ENCODE measurements at places on chromosomes 6 and 20. TPM values are rescaled to one million over a fixed set of nuclear protein-coding genes. Genes with fewer than 3 reads are reported as not detected.
A peak's percentile ranks its signal among the peaks of the same experiment; 100 is the strongest.

Gene CD24
- total RNA-seq: 336 TPM

Gene WFDC9
- not detected for total RNA-seq

Gene BCLAF1
- total RNA-seq: 83.0 TPM

Gene UST
- total RNA-seq: 6.6 TPM

Gene PDYN
- total RNA-seq: not detected

Gene CST2
- total RNA-seq: not detected

Gene MICB
- 1.3 TPM for total RNA-seq

Gene GSTA3
- total RNA-seq: 20.2 TPM

DNA sequence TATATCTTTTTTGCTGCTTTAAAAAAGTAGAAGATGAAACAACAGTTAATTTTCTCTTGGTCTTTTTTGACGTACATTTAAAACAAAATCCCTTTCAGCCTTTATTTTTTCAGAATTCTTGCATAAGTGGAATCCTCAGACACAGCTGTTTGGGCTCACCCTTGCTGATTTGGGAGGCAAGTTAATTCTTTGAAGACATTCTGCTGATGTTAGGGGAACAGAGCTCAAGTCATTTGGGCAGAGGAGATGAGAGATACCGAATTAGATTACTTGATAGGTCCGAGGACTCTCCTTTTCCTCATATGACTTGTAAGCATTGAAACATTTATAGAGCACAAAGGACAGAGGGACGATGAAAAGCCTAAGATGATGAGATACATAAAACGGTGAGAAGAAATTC lies 567.9 kb upstream of the CITED2 start:
- H3K27me3 ChIP-seq: no peaks in the 10 kb centered on the region
- no peaks in the 10 kb centered on the region for H3K4me1 ChIP-seq
- no peak overlapping the region for H3K27ac ChIP-seq
- H3K4me3 ChIP-seq: no peak overlapping the region
- DNase-seq: no peak
- no peaks in the 10 kb centered on the region for H3K36me3 ChIP-seq

- H3K36me3 ChIP-seq: no peaks in the 10 kb centered on the region
- no peak for DNase-seq
- no peak overlapping the region for H3K4me3 ChIP-seq
These were observed 98.9 kb downstream of the TBC1D7 start for GRCh38 chr6:13229205-13230085.

DNA sequence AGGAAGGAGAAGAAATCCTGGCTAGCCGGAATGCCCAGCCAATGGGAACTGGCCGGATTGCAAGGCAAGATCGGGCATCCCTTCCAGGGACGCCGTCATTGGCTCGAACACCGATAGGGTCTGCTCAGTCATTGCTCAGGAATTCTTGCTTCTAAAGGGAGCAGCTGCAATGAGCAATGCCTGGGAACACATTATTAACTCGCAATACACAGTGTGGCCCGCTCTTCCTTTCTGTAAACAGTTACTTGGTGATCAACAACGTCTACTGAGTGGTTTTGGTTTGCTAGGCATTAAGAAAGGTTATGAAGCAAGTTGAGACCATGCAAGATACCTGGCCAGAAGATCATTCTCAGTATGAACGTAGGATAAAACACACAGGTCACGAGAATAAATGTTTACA lies 165.4 kb upstream of the CITED2 start:
- DNase-seq: no peak
- H3K4me1 ChIP-seq: peaks cover 2% of the 10 kb centered on the region
- no peaks in the 10 kb centered on the region for H3K27me3 ChIP-seq
- no peak overlapping the region for H3K27ac ChIP-seq

- H3K27me3 ChIP-seq: no peaks in the 10 kb centered on the region
- no peaks in the 10 kb centered on the region for H3K4me1 ChIP-seq
- no peak overlapping the region for H3K4me3 ChIP-seq
These were observed 373.5 kb downstream of the TBC1D32 start for GRCh38 chr6:120960761-120961160.

- peaks cover 30% of the 10 kb centered on the region for H3K4me1 ChIP-seq
- peak; percentile 39 for DNase-seq
- H3K36me3 ChIP-seq: peaks cover 13% of the 10 kb centered on the region
- no peaks in the 10 kb centered on the region for H3K27me3 ChIP-seq
These were observed 18.7 kb downstream of the LEMD2 start for GRCh38 chr6:33770124-33770832.

DNA sequence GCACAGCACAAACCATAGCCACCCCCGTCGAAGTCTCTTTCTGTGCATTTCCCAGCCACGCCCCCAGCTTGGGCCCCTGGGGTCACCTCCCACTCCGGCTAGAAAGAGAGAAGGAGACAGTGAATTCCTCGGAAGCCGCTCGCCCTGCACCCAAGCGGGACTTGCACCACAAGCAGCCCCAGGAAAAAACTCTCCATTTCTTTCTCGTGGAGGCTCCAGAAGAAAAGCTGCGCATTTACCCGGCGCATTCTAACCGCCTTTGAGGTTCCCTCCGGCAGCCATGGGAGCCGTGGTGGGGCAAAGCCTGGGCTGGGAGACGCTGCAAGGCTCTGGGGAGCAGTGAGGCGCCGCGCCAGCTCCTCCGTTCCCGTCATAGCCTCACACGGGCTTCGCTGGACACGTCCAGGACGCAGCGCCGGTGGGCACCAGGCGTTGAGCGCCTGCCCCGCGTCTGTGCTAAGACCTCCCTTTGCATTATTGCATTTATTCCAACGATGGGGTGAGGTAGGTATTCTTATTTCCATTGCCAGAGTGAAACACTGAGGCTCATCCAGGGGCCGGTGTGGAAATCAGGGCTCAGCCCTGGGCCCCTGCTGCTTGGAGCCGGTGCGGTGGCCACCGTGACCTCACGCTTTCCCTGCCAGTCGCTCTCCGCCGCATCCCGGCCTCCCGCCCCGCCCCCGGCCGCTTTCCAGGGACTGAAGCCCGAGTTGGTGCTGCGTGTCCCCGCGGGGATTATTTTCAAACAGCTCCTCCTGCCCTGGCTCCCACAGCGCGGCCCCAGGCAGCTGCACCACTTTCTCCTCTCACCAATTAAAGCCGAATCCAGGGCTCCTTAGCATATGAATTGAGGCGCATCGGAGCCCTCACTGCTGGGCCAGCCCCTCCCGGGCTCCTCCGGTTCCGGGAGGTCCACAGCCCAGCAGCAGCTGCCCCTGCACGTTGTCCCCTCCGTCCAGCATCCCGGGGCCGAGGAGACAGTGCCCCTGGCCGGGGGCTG lies 148.3 kb upstream of the AFDN start:
- peak; percentile 25 for DNase-seq
- H3K27me3 ChIP-seq: no peaks in the 10 kb centered on the region
- H3K27ac ChIP-seq: no peak overlapping the region
- H3K4me3 ChIP-seq: peak overlapping the region; percentile 25
- no peaks in the 10 kb centered on the region for H3K4me1 ChIP-seq
- H3K36me3 ChIP-seq: no peaks in the 10 kb centered on the region

- H3K36me3 ChIP-seq: no peaks in the 10 kb centered on the region
- H3K4me1 ChIP-seq: peaks cover 8% of the 10 kb centered on the region
- DNase-seq: no peak
- H3K27ac ChIP-seq: no peak overlapping the region
These were observed 7.6 kb downstream of the GSS start for GRCh38 chr20:34948030-34948429.

DNA sequence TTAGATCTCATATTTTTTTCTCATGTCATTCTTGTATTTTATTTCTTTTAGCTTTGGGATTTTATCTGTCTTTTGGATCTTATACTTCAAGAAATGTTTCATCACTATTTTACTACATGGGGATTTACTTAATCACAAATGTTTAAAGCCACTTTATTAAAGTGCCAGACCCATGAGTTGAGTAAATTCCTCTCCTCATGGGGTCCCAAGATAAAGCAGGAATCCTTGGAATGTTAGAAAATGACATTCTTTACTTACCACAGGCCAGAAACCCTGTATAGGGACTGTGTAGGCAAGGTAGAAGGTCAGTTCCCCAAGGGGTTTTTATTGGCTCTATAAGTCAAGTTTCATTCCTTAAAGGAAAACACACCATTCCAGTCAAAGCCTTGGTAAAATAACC lies 28.4 kb upstream of the OR2J2 start:
- no peak for DNase-seq
- H3K4me1 ChIP-seq: no peaks in the 10 kb centered on the region
- no peaks in the 10 kb centered on the region for H3K27me3 ChIP-seq
- no peak overlapping the region for H3K27ac ChIP-seq
- H3K36me3 ChIP-seq: no peaks in the 10 kb centered on the region
- H3K4me3 ChIP-seq: no peak overlapping the region

DNA sequence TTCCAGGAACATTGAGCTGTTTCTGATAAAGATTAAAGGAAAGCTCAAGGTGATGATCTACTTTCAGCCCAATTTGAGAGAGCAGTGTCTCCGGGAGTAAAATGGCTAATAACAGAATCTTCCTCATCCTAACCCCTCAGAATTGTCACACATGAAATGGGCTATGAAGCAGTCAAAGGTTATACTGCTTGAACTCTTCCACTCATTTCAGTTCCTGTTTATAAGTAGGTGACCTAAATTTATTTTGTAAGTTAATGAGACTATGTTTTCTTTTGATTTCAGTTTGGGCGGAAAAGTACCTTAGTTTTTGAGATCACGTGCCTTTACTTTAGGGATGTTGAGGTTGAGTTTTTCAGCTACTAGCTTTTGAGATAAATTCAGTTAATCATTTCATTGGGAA lies 47.2 kb downstream of the QKI start:
- H3K4me1 ChIP-seq: no peaks in the 10 kb centered on the region
- no peak overlapping the region for H3K27ac ChIP-seq
- H3K36me3 ChIP-seq: no peaks in the 10 kb centered on the region
- H3K27me3 ChIP-seq: no peaks in the 10 kb centered on the region
- H3K4me3 ChIP-seq: no peak overlapping the region
- no peak for DNase-seq

- no peak for DNase-seq
- no peaks in the 10 kb centered on the region for H3K4me1 ChIP-seq
- no peaks in the 10 kb centered on the region for H3K36me3 ChIP-seq
- H3K27ac ChIP-seq: no peak overlapping the region
- H3K4me3 ChIP-seq: no peak overlapping the region
- no peaks in the 10 kb centered on the region for H3K27me3 ChIP-seq
These were observed 48.4 kb upstream of the EZR start for GRCh38 chr6:158867381-158868121.

DNA sequence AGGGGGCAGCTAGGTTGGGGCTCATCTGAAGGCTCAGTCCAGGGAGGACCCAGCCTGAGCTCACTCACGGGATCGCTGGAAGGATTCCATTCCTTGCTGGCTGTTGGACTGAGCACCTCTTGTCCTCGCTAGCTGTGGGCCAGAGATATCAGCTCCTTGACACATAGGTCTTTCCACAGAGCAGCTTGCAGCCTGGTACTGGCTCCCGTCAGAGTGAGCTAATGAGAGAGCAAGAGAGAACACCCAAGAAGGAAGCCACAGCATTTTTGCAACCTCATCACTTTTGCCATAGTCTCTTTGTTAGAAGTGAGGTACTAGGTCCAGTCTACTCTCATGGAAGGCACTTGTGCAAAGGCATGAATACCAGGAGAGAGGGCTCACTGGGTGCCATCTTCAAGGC lies 179.9 kb downstream of the CDC5L start:
- DNase-seq: no peak
- no peak overlapping the region for H3K4me3 ChIP-seq
- H3K27ac ChIP-seq: no peak overlapping the region
- H3K4me1 ChIP-seq: no peaks in the 10 kb centered on the region

DNA sequence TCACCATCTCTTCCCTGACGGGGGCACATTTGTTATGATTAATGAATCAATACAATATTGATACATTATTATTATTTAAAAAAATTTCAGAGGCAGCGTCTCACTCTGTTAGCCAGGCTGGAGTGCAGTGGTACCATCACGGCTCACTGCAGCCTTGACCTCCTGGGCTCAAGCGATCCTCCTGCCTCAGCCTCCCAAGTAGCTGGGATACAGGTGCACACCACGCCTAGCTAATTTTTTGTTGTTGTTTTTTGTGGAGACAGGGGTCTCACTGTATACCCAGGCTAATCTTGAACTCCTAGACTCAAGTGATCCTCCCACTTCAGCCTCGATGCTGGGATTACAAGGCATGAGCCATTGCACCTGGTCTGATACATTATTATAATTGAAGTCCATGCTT lies 4.9 kb upstream of the SRC start:
- no peak overlapping the region for H3K27ac ChIP-seq
- no peak overlapping the region for H3K4me3 ChIP-seq
- no peak for DNase-seq
- H3K4me1 ChIP-seq: peaks cover 7% of the 10 kb centered on the region
- H3K27me3 ChIP-seq: no peaks in the 10 kb centered on the region

GRCh38 chr6:27297484-27297856 lies 14.6 kb downstream of the POM121L2 start:
- H3K4me3 ChIP-seq: no peak overlapping the region
- H3K27ac ChIP-seq: no peak overlapping the region
- no peak for DNase-seq
- H3K4me1 ChIP-seq: no peaks in the 10 kb centered on the region
- H3K36me3 ChIP-seq: no peaks in the 10 kb centered on the region

DNA sequence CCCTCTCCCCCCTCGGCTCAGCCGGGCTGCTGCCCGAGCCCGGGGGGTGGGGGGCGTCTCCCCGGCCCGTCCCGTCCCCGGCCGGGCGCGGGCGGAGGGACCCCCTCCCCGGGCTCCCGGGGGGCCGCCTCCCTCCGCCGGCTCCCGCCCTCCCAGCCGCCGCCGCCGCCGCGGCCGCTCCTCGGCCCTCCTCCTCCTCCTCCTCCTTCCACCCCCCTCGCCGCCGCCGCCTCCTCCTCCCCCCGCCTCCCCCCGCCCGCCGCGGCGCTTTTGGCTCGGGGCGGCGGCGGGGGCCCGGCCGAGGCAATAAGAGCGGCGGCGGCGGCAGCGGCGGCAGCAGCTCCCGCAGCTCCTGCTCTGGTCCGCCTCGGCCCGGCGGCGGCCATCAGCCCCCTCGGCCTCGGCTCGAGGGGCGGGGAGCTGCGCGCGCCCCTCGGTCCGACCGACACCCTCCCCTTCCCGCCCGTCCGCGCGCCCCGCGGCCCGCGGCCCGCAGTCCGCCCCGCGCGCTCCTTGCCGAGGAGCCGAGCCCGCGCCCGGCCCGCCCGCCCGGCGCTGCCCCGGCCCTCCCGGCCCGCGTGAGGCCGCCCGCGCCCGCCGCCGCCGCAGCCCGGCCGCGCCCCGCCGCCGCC lies 38.7 kb downstream of the GNAS start:
- no peaks in the 10 kb centered on the region for H3K36me3 ChIP-seq
- peak overlapping the region; percentile 69 for H3K4me3 ChIP-seq
- peak; percentile 74 for DNase-seq
- peak overlapping the region; percentile 100 for H3K27ac ChIP-seq

- no peak overlapping the region for H3K27ac ChIP-seq
- no peaks in the 10 kb centered on the region for H3K4me1 ChIP-seq
- no peak overlapping the region for H3K4me3 ChIP-seq
- H3K27me3 ChIP-seq: no peaks in the 10 kb centered on the region
- no peaks in the 10 kb centered on the region for H3K36me3 ChIP-seq
These were observed 20.0 kb upstream of the GFOD1 start for GRCh38 chr6:13507306-13507860.

GRCh38 chr6:80214436-80215022 lies 108.1 kb downstream of the BCKDHB start:
- no peaks in the 10 kb centered on the region for H3K36me3 ChIP-seq
- no peaks in the 10 kb centered on the region for H3K27me3 ChIP-seq
- H3K27ac ChIP-seq: no peak overlapping the region
- no peaks in the 10 kb centered on the region for H3K4me1 ChIP-seq

All from prostate gland (tissue), 2 donors.